CD4-positive, alpha-beta T cell (primary cell): ENCODE measurements at places on chromosomes 7 and 10.

- H3K4me1 ChIP-seq = peaks cover 47% of the 10 kb centered on the region
- H3K27ac ChIP-seq = peak overlapping the region; percentile 18
- no peak for DNase-seq
Measured at GRCh38 chr7:135167365-135167917, 3.1 kb downstream of the CYREN start.

DNA sequence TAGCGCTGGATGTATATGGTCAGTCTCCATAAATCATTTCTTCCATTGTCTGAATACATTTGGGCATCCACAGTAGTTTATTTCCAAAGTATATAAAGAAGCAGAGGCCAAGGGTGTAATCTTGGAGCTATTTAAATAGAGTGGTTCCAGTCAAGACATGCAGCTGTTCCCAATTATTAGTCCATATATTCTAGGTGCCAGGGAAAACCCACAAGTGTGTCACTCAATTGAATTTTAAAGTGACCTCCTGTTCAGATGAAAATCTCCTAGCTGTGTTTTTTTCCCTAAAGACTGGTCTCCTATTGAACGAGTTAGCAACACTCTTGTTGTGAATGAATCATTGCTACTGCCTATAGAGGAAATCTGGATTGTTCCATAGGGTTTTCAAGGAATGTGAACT lies 260.2 kb upstream of the BMPER start:
- H3K27me3 ChIP-seq = no peaks in the 10 kb centered on the region
- no peak overlapping the region for H3K4me3 ChIP-seq
- no peaks in the 10 kb centered on the region for H3K4me1 ChIP-seq
- no peak for DNase-seq

DNA sequence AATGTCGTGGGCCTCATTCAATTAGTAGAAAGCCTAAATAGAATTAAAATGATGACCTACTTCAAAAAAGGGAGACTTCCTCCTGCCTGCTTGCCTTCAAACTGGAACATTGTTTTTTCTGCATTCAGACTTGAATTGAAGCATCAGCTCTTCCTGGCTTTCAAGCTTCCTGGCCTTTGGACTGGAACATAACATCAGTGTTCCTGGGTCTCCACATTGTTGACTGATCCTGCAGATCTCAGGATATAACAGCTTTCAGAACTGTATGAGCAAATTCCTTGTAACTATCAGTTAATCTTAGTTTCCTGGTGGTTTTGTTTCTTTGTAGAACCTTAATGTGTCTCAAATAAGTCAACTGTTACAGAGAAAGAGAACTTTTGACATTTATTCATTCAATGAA lies 18.6 kb downstream of the MAGI2 start:
- H3K4me3 ChIP-seq = no peak overlapping the region
- H3K27me3 ChIP-seq = no peaks in the 10 kb centered on the region
- no peaks in the 10 kb centered on the region for H3K36me3 ChIP-seq
- H3K27ac ChIP-seq = no peak overlapping the region

GRCh38 chr10:119483839-119484238 lies 58.7 kb downstream of the RGS10 start:
- H3K4me3 ChIP-seq = no peak overlapping the region
- H3K4me1 ChIP-seq = peaks cover 12% of the 10 kb centered on the region
- no peaks in the 10 kb centered on the region for H3K36me3 ChIP-seq
- DNase-seq = no peak
- no peaks in the 10 kb centered on the region for H3K27me3 ChIP-seq

GRCh38 chr10:4586776-4587175 lies 239.2 kb upstream of the AKR1E2 start:
- H3K27me3 ChIP-seq = no peaks in the 10 kb centered on the region
- H3K4me1 ChIP-seq = no peaks in the 10 kb centered on the region
- H3K36me3 ChIP-seq = no peaks in the 10 kb centered on the region
- H3K4me3 ChIP-seq = no peak overlapping the region

- no peaks in the 10 kb centered on the region for H3K36me3 ChIP-seq
- no peaks in the 10 kb centered on the region for H3K4me1 ChIP-seq
- no peaks in the 10 kb centered on the region for H3K27me3 ChIP-seq
- no peak for DNase-seq
Measured at GRCh38 chr7:28520074-28521015, 108.0 kb downstream of the CREB5 start.
